ENCODE measurements at places on chromosomes 5 and 9. TPM values are rescaled to one million over a fixed set of nuclear protein-coding genes. Genes with fewer than 3 reads are reported as not detected.

GRCh38 chr9:89312222-89312571 is 1.2 kb downstream of the CKS2 start:
- H3K27me3 ChIP-seq: no peaks in the 10 kb centered on the region
- H3K4me3 ChIP-seq: peak overlapping the region; percentile 57
- H3K27ac ChIP-seq: peak overlapping the region; percentile 77
- H3K4me1 ChIP-seq: peaks cover 3% of the 10 kb centered on the region
- peaks cover 2% of the 10 kb centered on the region for H3K36me3 ChIP-seq

- H3K4me1 ChIP-seq: no peaks in the 10 kb centered on the region
- H3K27me3 ChIP-seq: no peaks in the 10 kb centered on the region
- no peaks in the 10 kb centered on the region for H3K36me3 ChIP-seq
- no peak within 1 kb of the TSS for H3K4me3 ChIP-seq
These were observed at the start of gene HCN1 for GRCh38 chr5:45696206-45696836. HCN1 (minus strand) TSS chr5:45696380.

GRCh38 chr5:159198063-159199036 is 11.0 kb downstream of the RNF145 start:
- DNase-seq: no peak
- H3K4me1 ChIP-seq: peaks cover 7% of the 10 kb centered on the region
- no peaks in the 10 kb centered on the region for H3K27me3 ChIP-seq
- peaks cover 29% of the 10 kb centered on the region for H3K36me3 ChIP-seq
- H3K27ac ChIP-seq: peak overlapping the region; percentile 9
- H3K4me3 ChIP-seq: no peak overlapping the region

DNA sequence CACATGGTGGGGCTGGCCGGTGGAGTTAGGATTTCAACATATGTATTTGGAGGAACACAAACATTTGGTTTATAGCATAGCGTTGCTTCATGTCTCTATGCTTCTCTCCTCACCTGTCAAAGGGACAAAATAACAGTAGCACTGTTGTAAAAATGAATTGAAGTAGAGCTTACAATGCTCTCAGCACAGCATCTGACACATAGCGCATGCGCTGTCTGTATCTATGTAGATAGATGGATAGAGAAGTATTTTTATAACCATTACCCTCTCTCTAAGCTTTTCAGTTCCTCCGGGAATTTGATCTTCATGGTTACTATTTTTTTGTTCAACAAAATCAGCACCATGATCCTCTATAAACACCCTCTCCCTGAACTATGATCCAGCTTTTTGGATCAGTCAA is 166.0 kb downstream of the TTLL11 start:
- no peak overlapping the region for H3K27ac ChIP-seq
- H3K36me3 ChIP-seq: no peaks in the 10 kb centered on the region
- no peak for DNase-seq
- no peak overlapping the region for H3K4me3 ChIP-seq
- H3K27me3 ChIP-seq: no peaks in the 10 kb centered on the region

GRCh38 chr5:135547590-135548254 is 12.0 kb upstream of the NEUROG1 start:
- H3K27ac ChIP-seq: no peak overlapping the region
- H3K27me3 ChIP-seq: peaks cover 81% of the 10 kb centered on the region
- H3K4me1 ChIP-seq: peaks cover 2% of the 10 kb centered on the region
- no peak for DNase-seq
- no peaks in the 10 kb centered on the region for H3K36me3 ChIP-seq

DNA sequence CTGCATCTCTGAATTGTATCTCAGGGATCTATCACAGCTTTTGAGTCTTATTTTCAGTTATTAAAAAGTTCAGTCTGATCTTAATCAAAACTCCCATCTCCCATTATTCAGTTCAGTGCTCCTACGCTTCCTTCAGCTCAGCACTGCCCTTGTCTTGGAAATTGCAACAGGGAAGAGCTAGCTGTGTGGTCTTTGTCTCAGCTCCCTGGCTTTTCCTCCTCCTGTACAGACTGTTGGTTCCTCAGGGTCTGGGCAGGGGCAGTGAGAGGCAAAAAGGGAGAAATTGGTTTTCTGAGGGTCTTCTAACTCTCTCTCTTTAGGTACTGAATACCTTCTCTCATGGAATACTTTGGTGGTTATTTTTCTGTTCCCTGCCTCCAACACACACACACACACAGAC is 48.2 kb downstream of the PDE8B start:
- DNase-seq: no peak
- H3K27ac ChIP-seq: no peak overlapping the region
- no peak overlapping the region for H3K4me3 ChIP-seq
- H3K27me3 ChIP-seq: peaks cover 19% of the 10 kb centered on the region

- DNase-seq: peak; percentile 82
- no peak overlapping the region for H3K4me3 ChIP-seq
- H3K27me3 ChIP-seq: no peaks in the 10 kb centered on the region
- H3K4me1 ChIP-seq: peaks cover 5% of the 10 kb centered on the region
- no peaks in the 10 kb centered on the region for H3K36me3 ChIP-seq
- H3K27ac ChIP-seq: peak overlapping the region; percentile 15
These were observed 335.2 kb upstream of the TARS1 start for GRCh38 chr5:33105521-33105941.

DNA sequence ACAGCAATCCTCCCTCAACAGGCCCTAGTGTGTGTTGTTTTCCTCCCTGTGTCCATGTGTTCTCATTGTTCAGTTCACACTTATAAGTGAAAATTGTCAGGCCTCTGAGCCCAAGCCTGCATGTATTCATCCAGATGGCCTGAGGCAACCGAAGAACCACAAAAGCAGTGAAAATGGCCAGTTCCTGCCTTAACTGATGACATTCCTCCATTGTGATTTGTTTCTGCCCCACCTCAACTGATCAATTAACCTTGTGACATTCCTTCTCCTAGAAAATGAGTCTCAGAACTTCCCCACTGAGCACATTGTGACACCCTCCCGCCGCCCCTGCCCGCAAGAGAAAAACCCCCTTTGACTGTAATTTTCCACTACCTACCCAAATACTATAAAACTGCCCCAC is 17.4 kb upstream of the TRPC7 start:
- no peak overlapping the region for H3K4me3 ChIP-seq
- no peaks in the 10 kb centered on the region for H3K4me1 ChIP-seq
- DNase-seq: no peak
- no peaks in the 10 kb centered on the region for H3K27me3 ChIP-seq

DNA sequence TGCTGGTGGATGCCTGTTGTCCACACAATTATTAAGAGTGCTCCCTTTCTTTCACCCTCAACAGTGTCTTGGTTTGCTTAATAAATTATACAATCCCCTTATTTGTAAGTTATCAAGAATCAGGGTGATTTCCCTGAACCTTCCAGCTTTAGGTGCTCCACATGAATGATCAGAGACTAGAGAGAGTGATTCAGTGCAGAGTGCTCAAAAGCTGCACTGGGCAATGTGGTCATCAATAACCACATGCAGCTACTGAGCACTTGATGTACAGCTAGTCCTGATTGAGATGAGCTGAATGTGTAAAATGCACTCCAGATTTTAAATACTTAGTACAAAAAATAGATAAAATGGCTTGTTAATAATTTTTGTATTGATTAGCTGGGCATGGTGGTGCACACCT is 76.8 kb upstream of the TRIO start:
- no peak for DNase-seq
- H3K27ac ChIP-seq: no peak overlapping the region
- no peak overlapping the region for H3K4me3 ChIP-seq
- no peaks in the 10 kb centered on the region for H3K36me3 ChIP-seq
- H3K4me1 ChIP-seq: peaks cover 11% of the 10 kb centered on the region

GRCh38 chr9:71363286-71363961 is 242.0 kb upstream of the TRPM3 start:
- H3K4me3 ChIP-seq: no peak overlapping the region
- DNase-seq: no peak
- no peaks in the 10 kb centered on the region for H3K4me1 ChIP-seq
- H3K27ac ChIP-seq: no peak overlapping the region
- no peaks in the 10 kb centered on the region for H3K27me3 ChIP-seq

GRCh38 chr9:71704796-71705195 is 63.5 kb downstream of the CEMIP2 start:
- peaks cover 23% of the 10 kb centered on the region for H3K36me3 ChIP-seq
- H3K4me1 ChIP-seq: no peaks in the 10 kb centered on the region

CATSPER3 gene
- total RNA-seq: under 0.01 TPM

SLC46A2 gene
- total RNA-seq: not detected

RNF180 gene
- 0.36 TPM for total RNA-seq

NEURL1B gene
- 1.8 TPM for total RNA-seq

PCDHB9 gene
- 0.18 TPM for total RNA-seq

ALAD gene
- total RNA-seq: 10.3 TPM

LAMC3 gene
- total RNA-seq: under 0.01 TPM

CAMK2A gene
- total RNA-seq: 0.18 TPM
